ENCODE measurements at places on chromosomes 16 and 17.

- no peak for DNase-seq
These were observed 4.1 kb upstream of the TMEM11 start for GRCh38 chr17:21218101-21218500.

- no peak for DNase-seq
These were observed 135.9 kb downstream of the TOX3 start for GRCh38 chr16:52411011-52411410.

GRCh38 chr17:67717624-67718324 lies at the start of gene NOL11:
TSS of gene NOL11 (plus strand) at chr17:67717936. CDS start at chr17:67717948, 12 bp downstream.
- peak; percentile 98 for DNase-seq

DNA sequence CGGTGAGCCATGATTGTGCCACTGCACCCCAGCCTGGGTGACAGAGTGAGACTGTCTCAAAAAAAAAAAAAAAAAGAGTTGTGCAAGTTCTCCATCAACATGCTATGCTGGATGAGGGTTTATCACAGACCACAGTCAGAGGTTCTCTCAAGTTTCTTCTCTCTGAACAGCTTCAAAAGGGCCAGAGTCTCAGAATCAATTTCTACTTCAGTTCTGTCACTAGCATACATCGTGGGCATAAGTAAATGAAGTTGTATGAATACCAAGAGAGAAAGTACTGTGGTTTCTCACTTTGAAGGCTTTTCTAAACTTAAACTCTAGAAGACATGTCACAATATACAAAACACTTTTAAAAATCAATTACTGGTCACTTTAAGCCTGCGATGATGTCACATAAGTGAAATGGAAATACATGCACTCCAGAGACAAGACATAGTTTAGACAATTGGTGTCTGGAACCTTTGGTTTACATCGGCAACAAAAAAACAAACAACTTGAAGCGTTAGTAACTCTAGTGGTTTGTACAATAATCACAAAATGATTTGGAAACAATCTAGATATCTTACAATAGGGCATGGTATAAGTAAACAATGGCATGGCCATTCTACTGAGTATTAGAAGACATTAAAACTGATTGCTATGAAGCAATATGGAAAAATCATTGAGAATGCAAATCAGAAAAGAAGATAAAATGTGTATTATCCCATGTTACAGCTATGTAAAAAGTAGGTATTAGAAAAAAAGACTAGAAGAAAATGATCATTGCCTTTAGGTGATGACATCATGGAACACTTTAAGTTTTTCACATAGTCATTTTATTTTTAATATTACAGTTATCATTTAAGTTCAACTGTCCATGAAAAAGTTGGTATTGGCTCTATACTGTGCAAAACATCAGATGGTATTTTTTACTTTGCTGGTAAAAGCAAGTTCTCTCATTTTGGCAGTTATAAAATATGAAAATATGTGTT lies 232.3 kb downstream of the ZFHX3 start:
- DNase-seq = peak; percentile 30

GRCh38 chr16:87548046-87548445 lies 54.3 kb upstream of the JPH3 start:
- no peak for DNase-seq

DNA sequence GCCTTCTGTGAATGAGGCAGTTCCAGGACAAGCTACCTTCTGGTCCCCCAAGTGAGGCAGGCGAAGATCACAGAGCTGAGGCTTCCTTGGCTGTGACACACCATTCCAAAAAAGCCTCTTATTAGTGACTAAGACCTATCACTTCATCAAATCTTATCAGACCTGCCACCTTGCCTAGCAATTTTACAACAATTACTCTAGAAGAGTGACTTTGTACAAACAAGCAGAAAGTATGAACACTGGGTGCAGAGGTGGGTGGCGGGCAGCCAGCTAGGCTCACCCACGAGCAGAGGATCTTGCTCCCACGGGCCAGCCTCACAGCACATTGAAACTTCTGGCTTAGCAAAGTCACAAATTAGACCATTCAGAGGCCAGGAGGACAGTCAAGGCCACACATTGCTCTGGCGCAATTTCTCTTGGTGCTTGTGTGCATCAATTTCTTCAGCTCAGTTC lies 2.2 kb upstream of the ICAM2 start:
- no peak for DNase-seq

- no peak for DNase-seq
These were observed 110.3 kb downstream of the STX8 start for GRCh38 chr17:9465210-9465921.

GRCh38 chr16:76213860-76214259 lies 63.3 kb upstream of the CNTNAP4 start:
- no peak for DNase-seq

- no peak for DNase-seq
These were observed 645.3 kb downstream of the MAF start for GRCh38 chr16:78955206-78955605.

DNA sequence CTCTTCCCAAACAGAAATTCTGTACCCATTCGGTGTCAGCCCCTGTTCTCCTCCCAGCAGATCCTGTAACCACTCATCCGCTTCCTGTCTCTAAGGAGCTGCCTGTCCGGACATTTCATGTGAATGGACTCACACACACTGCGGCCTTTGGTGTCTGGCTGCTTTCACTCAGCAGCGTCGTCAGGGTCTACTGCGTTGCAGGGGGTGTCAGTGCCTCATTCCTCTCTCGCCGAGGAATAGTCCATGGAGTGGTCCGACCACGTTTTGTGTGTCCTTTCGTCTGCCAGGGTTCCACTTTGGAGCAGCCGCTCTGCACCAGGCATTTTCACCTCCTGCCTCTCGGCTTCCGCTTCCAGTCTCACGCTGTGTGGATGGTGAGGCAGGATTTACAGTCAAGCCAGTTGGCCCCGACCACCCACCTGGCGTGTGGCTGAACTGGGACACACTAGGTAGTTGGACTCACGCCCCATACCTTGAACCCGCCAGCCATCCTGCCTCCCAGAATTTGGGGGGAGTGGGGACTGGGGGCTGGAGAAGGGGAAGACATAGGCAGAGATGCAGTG lies 188.2 kb upstream of the CIBAR2 start:
- no peak for DNase-seq

- DNase-seq = no peak
These were observed 27.8 kb upstream of the TMEM220 start for GRCh38 chr17:10757647-10758046.

DNA sequence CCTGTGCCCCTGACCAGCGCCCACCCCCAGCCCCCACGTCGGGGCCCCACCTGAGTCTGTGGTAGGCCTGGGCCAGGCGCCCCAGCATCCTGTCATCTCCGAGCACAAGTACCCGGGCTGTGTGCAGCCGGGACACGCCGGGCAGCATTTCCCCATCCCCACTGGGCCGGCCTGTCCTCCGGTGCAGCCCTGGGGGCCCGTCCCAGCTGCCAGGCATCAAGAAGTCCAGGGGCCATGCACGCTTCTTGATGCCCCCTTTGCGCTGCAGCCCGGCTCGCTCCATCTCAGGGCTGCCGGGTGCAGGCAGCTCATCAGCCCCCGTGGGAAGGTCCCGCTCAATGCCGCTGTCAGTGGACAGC lies 29.3 kb upstream of the MFSD6L start:
- no peak for DNase-seq

DNA sequence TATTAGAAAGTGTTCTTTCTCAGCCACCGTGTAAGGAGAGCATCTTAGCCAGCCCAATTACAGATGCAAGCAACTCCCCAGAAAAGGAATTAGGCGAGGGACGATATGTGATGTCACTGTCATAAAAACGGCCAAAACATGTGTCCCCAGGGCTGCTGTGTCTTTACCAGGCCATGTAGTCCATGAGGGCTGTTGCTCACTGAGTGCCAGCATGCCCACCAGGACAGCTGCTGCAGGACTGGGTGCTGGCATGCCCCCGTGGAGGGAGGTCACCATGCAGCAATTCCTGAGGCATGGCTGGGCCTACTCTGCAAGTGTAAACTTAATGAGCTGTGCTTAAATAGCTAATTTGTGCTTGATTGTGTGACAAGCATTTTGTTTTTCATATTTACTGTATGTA lies 156.9 kb downstream of the LGALS9B start:
- DNase-seq = no peak

GRCh38 chr16:85902366-85903155 lies 3.6 kb downstream of the IRF8 start:
- DNase-seq = peak; percentile 86

GRCh38 chr16:3465301-3465700 lies 21.8 kb downstream of the NAA60 start:
- DNase-seq = no peak

DNA sequence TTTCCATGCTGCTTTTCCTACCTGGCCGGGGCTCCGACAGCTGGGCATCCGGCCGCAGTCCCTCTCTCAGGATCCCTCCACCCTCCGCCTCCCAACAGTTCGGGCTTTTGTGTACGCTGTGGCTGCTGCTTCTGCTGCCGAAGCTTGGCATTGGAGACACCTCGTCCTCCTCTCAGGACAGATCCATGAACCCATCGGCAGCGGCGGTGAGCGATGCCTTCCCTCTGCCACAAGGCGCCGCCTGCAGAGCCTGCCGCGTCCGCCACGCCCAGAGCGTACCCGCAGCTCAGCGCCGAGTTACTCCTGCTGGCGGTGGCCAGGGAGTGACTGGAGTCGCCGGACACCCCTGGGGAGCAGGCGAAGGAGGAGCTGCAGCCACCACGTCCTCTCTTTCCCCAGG lies 2032.8 kb downstream of the TP53TG3F start:
- DNase-seq = no peak

GRCh38 chr17:43438626-43439025 lies 39.8 kb downstream of the ARL4D start:
- DNase-seq = no peak

DNA sequence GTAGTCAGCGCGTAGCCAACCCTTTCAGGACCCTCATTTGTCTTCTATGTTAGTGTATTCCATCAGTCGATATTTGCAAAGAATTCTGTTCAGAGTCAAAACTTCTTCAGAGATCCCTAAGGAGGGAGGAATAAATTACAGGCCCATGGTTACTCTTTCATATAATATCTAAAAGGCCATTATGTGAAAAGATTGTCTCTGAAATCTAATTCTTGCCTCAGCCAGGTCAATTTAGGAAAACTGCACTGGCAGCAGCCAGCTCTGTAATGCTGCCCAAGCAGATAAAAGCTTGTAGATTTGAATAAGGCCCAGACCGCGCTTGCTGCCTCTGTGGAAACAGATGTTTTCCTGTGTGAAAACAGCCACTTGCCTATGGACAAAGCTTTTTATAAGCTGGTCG lies 379.8 kb downstream of the CNTNAP4 start:
- DNase-seq = no peak

- no peak for DNase-seq
These were observed 34.5 kb downstream of the USP7 start for GRCh38 chr16:8929086-8929748.

DNA sequence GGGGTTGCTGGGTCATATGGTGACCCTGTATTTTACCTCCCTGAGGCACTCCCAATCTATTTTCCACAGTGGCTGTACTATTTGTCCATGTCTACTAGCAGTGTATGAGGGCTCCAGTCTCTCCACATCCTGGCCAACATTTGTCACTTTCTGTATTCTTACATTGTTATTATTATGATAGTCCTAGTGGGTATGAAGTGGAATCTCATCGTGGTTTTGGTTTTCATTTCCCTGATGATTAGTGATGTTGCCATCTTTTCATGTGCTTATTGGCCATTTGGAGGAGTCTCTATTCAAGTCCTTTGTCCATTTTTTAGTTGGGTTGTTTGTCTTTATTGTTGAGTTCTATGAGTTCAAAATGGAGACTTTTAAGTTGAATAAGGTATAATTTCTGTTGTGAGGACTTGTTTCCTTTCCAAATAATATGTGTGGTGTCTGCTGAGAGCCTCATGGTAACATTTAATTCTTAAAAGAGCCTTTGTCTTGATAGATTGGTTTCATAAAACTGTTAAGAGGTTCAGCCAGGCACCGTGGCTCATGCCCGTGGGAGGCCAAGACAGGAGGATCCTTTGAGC lies 108.2 kb downstream of the RPTOR start:
- DNase-seq = no peak

DNA sequence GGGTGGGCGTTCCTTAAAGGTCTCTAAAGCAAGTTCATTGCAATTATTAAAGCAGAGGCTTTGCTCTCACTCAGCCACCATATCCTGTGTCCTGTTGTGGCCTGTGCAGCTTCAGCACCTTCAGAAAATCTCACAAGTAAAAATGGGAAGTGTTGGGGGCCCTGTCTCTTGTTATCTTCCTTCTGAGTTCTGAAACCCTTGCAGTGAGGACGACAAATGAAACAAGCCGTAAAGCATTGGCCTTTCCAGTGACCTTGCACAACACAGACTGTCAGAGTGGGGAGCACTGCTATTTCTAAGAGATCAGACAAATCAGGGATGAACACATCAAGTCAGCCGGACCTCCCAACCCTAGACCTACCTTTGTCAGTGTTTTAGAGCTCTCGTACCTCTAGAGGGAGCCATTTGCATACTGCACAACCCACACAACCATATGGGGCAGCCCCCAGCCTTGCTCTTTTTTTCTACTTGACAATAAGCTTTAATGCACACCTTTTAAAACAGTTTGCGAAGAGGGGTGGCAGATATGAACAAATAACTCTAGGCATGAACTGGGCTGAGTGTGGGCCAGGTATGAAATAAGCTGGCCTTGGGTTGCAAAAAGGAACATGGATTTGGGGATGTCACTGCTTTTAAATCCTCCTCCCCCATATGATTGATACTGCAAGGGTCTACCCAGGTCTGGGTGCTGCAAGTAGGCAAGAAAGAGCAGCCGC lies 89.8 kb downstream of the KATNIP start:
- peak; percentile 84 for DNase-seq

DNA sequence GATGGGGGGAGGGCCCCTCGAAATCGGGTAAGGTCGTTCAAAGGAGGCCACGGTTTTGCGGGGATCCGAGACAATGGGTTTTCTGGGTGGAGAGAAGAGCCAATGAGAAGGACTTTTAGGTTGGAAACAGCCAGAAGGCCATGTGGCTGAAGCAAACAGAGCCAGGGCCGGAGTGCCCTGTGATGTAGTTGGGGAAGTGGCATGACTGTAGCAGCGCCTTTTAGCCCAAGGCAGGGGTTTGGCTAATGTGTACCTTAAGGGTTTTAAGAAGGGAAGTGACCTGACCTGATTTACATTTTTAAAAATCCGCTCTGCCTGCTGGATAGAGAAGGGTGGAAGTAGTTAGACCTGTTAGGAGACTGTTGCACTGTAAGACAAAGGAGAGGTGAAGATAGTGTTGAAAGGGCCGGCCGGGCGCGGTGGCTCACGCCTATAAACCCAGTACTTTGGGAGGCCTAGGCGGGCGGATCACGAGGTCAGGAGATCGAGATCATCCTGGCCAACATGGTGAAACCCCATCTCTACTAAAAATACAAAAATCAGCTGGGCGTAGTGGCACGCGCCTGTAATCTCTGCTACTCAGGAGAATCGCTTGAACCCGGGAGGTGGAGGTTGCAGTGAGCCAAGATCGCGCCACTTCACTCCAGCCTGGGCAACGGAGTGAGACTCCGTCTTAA lies 1.0 kb downstream of the LYRM1 start:
- DNase-seq = peak; percentile 53

- peak; percentile 60 for DNase-seq
These were observed 901 bp downstream of the CDYL2 start for GRCh38 chr16:80803339-80804055.

- DNase-seq = no peak
These were observed 714 bp downstream of the ACSF3 start for GRCh38 chr16:89094252-89094879.

Measured in GM10248 (cell line).